Stimulated activated CD4-positive, alpha-beta T cell treated with anti-CD3 and anti-CD28 coated beads, Interleukin-1b, Interleukin-23, amount 100 ng/mL, for 1 hour (primary cell): ENCODE measurements at places on chromosomes 1 and 21.

GRCh38 chr1:35539073-35539823, 18.0 kb downstream of the KIAA0319L start:
- DNase-seq, result no peak

DNA sequence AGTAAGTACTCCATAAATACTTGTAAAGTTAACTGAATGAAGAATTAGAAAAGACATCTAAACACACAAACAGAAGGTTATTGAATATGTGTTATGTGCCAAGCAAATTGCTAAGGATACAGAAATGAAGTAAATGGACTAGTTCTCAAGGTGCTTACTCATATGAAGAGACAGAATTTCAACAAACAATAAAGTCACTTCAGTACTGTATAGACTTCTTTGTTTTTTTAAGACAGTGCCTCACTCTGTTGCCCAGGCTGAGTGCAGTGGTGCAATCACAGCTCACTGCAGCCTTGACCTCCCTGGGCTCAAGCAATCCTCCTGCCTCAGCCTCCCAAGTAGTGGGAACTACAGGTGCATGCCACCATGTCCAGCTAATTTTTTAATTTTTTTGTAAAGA, 57.3 kb downstream of the SERBP1 start:
- DNase-seq, result no peak

DNA sequence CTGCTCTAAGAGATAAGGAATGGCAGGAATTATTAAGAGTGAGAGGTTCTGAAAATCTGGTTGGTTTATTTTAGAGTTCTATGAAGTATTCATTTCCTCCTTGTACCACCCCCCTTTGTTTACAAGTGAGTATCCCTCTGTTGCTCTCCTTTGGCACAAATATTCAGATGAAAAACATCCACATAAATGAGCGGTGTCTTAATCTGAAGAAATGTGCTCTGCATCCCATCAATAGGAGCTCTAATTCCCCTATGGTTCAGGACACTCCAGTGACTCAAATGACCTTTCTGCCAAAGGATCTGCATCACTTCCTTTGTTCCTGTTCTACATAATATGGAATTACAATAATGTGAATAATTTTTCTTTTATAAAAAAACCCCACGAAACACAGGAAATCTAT, 16.6 kb downstream of the DDAH1 start:
- DNase-seq, result no peak

DNA sequence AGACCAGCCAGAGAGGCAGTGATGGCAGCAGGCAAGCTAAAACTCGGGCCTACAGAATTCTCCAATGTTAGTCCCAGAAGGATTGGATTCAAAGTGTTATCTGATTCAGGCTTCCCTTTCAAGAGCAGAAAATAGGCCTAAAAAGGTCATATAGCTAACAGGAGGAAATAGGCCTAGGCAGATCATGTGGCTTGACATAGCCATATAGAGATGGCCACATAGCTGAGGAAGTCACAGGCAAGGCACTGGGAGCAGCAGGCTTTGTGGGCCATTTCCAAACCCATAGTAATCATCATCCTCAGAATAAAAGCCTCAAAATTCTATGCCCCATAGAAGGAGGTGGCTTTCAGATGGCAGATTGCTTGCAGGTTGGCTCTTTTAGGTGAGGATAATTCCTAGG, 29.0 kb upstream of the LMO4 start:
- no peak for DNase-seq

DNA sequence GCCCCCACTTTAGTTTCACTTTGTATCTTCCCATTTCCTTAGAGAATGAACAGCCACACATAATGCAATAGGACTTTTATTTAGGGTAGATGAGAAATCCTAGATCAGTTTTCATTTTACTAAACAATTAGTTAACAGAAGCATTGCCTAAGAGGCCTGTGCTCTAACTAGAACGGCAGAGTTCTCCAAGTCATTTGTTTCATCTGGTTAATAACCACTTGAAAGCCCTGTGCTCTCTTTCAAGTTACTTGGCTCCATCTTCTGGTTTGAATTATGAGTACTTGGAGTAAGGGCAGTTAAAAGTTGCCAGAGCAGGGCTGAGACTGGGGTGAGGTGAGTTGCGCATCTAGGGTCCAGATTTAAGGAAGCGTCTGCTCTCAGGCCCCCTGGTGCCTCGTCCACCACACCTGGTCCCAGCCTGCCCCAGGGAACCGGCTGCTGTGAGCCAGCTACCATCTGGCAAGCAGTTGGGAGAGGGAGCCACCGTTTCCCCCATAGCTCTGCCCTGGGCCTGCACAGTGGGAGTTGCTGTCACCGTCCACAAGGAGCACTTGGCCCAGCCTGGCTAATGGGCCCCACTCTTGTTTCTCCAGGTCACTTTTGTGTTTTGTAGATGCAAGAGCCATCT, 18.1 kb upstream of the SLC44A3 start:
- no peak for DNase-seq

DNA sequence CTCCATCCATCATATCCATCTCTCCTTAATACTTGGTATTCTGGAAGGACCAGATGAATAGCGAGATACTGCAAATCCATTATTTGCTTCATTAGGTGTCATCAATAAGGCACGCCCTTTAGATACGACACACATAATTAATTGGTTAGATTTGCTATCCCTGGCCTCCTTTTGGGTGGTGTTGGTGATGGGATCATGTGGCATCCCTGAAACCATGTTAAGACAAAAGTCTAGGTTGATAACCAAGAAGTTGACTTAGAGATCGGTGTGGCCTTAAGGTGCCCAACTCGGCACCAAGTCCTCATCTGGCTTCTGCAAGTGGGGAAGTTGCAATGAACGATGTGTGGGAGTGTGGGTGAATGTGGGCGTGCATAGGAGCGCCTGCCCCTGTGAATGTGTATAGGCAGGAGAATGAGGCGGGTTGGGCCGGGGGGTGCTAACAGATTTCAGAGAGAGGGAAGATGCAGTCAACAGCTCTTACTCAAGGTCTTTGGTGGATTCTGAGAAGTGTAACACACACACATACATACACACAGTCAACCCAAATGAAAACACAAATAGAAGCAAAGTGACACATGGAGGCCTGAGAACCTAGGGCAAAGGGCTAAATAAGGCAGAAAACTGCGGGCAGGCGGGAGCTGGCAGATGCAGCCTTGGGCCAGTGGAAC, 415.7 kb upstream of the ESRRG start:
- DNase-seq, result no peak

DNA sequence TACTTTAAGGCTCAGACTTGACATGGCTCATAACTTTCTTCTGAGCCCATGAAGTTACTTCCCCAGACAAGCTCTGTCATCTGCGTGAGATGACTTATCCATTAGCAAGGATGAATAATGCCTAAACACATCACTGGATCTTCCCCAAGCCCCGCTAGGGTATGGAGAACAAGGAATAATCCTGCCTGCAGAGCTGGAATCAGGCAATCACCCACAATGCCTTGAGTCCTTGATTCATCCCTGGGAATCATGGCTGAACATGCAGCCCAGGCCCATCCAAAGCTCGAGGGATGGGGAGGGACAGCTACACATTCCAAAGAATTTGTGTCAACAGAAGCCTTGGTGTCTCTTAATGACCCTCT, 131.7 kb downstream of the PSMG1 start:
- no peak for DNase-seq

DNA sequence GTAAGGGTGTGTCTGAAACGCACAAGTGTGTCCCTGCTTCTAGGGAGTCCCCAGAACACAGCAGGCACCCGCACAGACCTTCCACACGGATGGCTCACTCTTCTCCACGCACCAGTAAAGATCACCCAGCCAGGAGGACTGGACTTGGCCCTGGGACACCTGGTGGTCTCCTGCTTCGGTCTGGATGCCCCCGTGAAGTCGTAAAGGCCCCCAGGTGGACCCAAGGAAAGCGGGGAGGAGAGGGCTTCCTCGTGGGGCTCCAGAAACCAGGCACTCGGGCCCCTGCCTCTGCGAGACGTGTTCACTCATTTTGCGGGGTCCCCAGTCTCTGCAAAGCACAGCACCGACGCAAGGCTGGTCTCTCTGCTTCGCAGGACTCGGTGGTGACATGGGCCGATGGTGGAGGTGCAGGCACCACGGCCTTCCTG, 20.2 kb upstream of the COL6A2 start:
- no peak for DNase-seq

- no peak for DNase-seq
Measured at GRCh38 chr21:36059823-36060158, 535 bp downstream of the SETD4 start.

GRCh38 chr1:115182012-115182715, 92.9 kb upstream of the TSPAN2 start:
- no peak for DNase-seq

DNA sequence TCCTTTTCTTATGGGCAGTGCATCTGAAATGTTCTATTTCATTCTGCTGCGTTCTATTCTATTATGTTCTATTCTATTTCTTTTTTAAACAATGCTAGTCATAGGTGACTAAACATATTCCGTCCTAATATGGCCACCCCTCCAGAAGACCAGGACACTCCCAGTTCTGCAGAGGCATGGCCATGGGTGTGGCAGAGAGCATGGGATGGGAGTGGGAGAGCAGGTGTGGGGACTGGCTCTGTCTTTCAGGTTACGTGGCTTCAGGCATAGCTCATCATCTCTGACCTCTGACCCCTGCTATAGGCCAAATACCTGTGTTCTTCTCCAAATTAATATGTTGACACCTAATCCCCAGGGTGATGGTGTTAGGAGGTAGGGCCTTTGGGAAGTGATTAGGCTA, 33.4 kb upstream of the TLR5 start:
- no peak for DNase-seq

DNA sequence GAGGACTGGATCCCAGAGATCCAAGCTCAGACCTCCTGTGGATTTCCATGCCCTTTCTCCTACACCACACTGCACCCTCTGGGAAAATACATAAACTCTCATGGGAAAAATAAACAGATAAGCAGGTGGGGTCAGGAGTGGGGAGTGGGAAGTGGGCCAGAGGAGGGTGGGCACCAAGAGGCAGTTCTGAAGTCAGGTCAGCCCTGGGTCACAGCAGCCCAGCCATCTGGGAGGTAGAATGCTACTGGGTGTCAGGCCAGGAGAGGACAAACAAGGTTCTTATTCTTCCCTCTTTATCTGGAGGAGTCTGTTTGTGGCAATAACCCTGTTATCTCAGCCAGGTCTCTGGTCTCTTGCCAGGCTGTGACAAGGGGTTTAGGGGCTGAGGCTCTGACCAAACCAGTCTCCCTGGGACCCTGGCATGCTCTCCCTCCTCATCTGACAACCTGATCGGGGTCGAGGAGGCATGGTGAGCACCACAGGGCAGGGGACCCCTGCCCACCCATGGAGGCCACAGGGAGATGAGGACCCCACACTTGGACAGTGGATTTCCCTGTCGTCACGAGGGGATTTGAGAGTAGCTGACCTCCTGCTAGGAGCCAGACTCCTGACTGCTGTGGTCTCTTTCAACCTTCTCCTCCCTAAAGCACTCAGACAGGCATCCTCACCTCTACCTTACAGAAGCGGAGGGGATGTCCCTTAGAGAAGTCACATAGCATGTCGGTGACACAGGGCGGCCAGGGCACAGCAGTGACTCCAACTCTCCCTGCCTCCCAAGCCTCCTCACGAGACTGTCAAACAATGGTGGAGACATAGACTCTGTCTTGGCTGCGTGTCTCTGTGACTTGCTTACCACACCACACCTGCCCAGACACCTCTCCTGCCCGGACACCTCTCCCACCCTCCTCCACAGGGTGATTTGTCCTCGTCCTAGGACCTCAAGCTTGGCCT, 51.3 kb upstream of the IFFO2 start:
- no peak for DNase-seq

GRCh38 chr1:66562561-66562960, 28.6 kb downstream of the SGIP1 start:
- no peak for DNase-seq

- DNase-seq, result no peak
Measured at GRCh38 chr1:41414296-41414695, 53.1 kb downstream of the FOXO6 start.

GRCh38 chr1:169892927-169893644, 610 bp downstream of the SCYL3 start:
- no peak for DNase-seq

- DNase-seq, result no peak
Measured at GRCh38 chr1:57167997-57168396, 202.2 kb upstream of the C8B start.

DNA sequence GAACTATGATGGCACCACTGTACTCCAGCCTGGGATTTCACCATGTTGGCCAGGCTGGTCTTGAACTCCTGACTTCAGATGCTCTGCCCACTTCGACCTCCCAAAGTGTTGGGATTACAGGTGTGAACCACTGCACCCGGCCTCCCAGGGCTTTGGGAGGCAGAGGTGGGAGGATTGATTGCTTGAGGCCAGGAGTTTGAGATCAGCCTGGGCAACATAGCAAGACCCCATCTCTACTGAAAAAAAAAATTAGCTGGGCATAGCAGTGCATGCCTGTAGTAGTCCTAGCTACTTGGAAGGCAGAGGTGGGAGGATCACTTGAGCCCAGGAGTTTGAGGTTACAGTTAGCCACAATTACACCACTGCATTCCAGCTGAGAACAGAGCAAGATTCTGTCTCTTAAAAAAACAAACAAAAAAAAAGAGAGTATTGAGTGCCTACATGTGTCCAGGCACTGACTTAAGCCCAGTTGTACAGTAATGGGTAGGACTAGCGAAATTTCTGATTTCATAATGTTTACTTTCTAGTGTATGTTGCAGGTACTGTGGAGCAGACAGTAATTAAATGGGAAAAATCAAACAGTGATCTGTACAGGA, 4.2 kb downstream of the MANEAL start:
- DNase-seq, result no peak

DNA sequence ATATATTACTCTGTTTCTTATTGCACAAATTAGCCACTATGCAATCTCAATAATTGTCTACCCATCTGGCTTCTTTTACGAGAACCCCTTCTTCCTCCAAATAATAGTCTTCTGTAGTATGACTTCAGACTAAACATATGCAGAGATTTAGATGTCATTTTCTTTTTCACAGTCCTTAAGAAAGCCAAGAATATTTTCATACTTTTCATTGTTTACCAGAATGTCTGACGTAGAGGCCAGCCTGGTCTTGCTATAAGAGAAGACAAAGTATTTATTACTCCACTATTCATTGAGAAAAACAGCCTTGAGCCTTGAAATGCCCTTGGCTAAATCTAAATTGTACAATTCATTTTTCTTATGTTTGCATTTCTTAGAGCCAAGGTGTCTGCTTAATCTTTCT, 714.9 kb upstream of the CXADR start:
- no peak for DNase-seq

DNA sequence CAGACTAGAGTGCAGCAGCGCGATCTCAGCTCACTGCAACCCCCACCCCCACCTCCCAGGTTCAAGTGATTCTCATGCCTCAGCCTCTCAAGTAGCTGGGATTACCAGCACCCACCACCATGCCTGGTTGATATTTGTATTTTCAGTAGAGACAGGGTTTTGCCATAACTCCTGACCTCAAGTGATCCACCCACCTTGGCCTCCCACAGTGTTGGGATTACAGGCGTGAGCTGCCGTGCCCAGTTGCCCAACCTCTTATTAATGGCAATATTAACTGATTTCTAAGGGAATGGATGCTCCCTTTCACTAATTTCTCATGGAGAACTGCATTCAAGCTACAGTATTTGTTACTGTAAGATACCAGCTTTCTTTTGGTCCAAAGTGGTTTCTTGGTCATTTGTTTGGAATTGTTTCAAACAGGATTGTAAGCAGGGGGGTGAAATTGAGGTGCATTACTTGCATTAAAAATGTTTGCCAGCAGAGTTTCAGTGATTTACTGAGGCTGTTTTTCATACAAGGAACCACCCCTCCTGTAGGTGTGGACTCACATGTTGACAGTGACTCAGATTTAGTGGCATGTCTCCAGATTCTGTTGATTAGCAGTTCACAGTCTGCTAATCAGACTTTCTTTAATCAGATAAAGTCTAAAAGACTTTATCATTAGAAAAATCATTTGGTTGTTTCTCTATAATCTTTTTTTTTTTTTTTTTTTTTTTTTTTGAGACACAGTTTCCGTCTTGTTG, 3.9 kb upstream of the TGFBR3 start:
- no peak for DNase-seq
